AML-193 (cell line): ENCODE measurements at places on chromosomes 2 and 18.

DNA sequence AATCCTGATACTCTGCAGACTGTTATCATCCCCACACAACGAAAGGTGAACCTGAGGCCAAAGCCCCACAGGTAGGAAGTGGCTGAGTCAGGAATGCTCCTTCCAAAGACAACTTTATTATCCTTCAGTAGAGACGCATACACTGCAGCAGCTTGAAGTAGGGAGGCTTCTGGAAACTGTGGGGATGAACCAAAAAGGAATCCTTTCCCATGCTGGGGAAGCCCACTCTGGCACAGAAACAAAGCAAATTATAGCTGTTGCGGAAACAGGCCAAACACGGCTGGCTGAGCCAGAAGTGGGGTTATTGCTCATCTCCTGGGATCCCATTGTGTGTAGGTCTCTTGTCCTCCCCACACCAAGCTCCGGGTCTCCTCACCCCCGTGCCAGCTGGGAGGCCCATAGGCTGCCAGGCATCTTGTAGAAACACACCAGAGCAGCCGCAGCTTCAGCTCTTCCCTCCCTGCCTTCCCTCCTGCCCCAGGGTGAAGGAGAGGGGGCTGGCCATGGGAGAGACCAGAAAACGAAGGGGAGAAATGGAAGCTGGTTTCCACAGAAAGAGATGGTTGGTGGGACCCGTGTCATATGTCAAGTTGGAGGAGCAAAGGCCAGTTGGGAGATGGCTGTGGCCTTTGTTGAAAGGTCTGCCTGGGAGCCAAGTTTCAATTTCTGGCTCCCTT lies 176.9 kb upstream of the NABP1 start:
- no peak for DNase-seq

DNA sequence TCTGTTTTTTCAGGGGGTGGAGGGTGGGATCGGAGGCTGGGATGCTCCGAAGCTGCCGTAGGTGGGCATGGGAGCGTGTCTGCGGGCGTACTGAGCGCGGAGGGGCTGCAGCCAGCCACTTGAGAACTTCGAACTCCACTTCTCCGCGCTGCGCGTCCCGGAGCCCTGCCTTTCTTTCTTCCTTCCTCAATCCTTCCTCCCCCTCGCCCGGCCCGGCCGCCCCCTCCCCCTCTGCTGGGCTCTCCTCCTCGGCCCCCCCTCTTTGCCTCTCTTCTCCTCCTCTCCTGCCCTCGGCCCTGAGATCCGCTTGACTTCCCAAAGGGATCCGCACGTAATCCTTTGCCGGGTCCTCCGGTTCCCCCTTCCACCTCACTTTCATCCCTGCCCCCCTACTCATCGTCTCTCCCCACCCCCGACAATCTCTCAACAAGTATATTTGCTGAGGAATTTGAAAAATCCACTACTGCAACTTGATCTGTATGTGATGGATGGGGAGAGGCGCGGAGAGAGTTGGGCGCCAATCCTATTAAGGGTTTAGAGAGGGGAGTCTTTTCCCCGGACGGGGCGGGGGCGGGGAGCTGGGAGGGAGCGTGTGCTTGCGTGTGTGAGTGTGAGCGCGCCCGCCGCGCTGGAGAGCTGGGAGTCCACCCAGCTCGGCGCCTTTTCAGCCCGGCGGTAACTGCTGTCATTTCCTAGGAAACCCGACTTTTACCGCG lies 1.1 kb downstream of the GLI2 start:
- DNase-seq, result no peak

DNA sequence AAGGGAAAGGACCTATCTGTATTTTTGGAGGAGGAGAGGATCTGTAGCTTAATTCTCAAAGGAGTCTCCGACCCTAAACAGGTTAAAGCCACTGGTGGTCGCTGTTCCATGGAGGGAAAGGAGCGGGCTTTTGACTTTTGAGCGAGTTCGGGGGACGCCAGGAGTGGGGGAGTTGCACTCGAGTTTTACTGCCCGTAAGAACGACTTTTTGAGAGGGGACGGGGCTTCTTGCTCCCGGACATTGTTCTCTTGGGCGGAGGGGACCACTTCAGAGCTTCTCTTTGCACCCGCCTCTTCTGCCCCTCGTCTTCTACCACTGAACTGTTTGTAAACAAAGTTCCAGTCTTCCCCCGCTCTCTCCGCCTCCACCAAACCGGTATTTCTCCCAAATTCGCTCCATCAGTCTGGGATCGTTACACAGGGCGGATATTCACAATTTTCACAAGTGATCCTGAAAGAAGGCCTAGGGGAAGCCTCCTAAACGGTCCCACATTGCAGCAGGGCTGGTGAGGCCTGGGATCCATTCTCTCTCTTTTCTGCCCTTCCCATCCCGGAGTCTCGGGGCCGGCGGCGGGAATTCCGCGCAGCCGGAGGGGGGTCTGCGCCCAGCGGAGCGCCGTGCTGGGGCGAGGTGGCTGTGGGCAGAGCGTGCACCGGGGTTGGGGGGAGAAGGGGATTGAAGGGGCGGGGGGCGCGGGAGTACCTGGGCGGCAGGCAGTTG lies 6.6 kb downstream of the DLX2 start:
- no peak for DNase-seq

GRCh38 chr2:11771971-11772615 lies 25.7 kb downstream of the LPIN1 start:
- no peak for DNase-seq

GRCh38 chr18:51053814-51054213 lies 23.8 kb downstream of the SMAD4 start:
- DNase-seq, result no peak

DNA sequence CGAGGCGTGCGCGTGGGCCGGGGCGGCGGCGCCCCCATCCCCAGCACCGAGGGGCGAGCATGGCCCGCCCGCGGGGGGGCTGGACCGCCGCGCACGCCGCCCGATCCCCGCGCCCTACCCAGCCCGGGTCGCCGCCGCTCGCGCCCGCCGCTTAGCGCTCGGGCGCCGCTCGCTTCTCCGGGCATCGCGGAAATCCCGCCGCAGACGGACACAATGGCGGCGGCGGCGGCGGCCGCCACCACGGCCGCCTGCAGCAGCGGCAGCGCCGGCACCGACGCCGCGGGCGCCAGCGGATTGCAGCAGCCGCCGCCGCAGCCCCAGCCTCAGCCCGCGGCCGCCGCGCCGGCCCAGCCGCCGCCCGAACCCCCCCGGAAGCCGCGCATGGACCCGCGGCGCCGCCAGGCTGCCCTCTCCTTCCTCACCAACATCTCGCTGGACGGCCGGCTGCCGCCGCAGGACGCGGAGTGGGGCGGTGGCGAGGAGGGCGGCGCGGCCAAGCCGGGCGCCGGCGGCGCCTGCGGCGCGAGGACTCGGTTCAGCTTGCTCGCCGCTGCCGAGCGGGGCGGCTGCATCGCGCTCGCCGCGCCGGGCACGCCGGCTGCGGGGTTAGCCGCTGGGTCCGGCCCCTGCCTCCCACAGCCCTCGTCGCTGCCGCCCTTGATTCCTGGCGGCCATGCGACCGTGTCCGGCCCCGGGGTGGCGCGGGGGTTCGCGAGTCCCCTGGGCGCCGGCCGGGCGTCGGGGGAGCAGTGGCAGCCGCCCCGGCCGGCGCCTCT lies 453 bp downstream of the CABLES1 start:
- DNase-seq, result no peak

- peak; percentile 67 for DNase-seq
Measured at GRCh38 chr2:100580367-100581276, 17.8 kb downstream of the PDCL3 start.

DNA sequence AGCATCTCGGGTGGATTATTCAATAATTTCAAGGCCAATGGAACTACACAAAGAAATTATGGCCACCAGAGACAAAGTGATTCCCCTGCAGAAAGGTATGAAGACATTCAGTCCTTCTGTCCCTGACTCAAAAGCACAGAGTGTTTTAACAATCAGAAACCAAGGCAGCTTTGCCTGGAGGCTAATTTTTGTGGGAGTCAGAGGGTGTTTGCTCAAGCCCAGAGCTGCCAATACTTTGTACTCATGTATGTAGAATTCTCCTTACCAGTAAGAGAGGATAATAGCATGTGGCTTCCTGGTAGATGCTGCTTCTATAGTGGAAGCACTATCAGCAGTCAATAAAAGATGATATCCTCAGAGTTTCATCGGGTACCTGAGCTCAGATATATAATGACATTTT lies 178.4 kb downstream of the KCNE4 start:
- DNase-seq, result no peak

GRCh38 chr18:79221136-79221535 lies 151.9 kb downstream of the ATP9B start:
- no peak for DNase-seq

DNA sequence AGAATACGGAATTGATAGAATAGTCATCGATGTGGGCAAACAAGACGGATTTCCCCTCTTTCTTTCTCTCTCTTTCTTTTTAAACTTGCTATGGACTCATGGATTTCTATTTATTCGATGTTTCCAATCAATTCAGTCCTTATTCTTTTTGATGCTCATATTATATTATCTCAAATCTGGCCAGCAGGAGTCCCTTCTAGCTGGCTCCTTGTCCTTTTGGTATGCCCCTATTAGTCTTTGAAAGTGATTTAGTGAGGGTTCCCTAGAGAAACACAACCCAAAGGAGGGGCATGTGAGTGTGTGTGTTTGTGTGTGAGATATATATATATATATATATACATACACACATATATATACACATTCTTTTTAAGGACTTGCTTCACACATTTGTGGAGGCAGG lies 23.5 kb upstream of the BIN1 start:
- DNase-seq, result no peak
